ENCODE measurements at places on chromosomes 2 and 18.

DNA sequence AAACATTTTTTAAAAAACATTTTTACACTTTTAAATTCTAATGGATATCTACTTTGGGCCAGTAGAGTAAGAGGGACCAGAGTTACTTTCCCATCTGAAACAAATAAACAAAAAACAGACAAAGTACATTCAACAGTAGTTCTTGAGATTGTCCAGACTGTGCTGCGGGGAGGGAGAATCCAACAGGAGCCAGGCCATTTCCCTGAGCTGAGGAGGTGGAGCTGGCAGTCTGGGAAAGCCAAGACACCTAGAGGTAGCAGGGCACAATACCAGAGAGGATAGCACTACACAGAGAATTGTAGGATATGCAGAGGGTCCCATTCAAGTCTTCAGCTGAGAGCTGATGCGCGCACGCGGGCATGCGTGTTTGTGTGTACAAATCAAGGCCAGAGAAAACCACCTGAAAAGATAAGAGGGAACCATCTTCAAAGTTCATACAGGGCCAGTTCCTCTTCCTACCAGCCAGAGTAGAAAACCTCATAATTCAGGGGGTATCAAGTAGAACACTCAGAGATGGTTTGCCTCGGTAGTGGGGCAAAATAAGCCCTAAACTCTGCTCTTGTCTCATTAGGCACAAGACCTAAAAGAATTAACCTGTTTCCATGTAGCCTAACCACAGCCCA lies 44.0 kb downstream of the PTRHD1 start:
- no peak for DNase-seq

- peak; percentile 4 for DNase-seq
Observed at GRCh38 chr2:45024600-45025291, 15.5 kb upstream of the SIX2 start.

- DNase-seq = no peak
Observed at GRCh38 chr2:206213514-206213845, 53.8 kb downstream of the EEF1B2 start.

- DNase-seq = no peak
Observed at GRCh38 chr2:7450833-7451190, 533.6 kb downstream of the RNF144A start.

DNA sequence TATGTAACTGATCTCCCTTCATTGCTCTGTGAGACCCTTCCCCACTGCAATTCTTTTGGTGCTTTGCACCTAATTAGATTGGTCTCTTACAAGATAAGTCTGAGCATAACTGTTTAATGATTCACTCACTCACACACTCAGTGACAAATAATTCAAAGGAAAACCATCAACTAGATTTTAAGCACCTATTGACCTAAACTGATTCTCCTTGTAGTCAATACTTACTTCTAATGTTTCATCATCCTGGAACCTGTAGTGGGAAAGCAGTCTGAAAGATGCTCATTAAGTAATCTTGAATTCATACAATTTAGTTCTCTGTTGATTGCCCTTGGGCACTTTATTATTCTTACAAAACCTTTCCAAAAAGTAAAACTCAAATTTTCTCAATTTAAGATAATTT lies 74.3 kb upstream of the COL5A2 start:
- no peak for DNase-seq

GRCh38 chr2:235055891-235056516 lies 104.2 kb downstream of the SH3BP4 start:
- DNase-seq = no peak

- DNase-seq = no peak
Observed at GRCh38 chr2:140117386-140117785, 1337.2 kb upstream of the NXPH2 start.

Measured in substantia nigra (tissue), 51 donors.